ENCODE measurements at places on chromosomes 3 and 15.
A peak's percentile ranks its signal among the peaks of the same experiment; 100 is the strongest.

DNA sequence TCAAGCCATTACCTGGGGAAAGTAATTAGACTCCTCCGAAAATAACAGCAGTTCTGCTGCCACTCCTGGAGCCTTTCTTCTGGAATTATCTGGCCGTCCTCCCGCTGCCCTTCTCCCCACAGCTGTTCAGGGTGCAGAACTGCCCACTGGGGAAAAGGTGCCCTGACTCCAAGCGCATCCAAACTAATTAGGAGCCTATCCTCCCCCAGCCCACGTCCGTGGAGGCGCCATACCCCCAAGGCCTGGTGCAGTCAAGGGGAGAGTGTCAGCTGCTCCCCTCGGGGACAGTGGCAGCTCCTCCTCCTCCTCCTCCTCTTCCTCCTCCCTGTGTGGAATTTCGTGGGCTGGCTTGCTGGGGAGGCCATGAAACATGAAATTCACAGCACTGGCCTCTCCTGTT lies 177.2 kb downstream of the XXYLT1 start:
- no peak for DNase-seq

DNA sequence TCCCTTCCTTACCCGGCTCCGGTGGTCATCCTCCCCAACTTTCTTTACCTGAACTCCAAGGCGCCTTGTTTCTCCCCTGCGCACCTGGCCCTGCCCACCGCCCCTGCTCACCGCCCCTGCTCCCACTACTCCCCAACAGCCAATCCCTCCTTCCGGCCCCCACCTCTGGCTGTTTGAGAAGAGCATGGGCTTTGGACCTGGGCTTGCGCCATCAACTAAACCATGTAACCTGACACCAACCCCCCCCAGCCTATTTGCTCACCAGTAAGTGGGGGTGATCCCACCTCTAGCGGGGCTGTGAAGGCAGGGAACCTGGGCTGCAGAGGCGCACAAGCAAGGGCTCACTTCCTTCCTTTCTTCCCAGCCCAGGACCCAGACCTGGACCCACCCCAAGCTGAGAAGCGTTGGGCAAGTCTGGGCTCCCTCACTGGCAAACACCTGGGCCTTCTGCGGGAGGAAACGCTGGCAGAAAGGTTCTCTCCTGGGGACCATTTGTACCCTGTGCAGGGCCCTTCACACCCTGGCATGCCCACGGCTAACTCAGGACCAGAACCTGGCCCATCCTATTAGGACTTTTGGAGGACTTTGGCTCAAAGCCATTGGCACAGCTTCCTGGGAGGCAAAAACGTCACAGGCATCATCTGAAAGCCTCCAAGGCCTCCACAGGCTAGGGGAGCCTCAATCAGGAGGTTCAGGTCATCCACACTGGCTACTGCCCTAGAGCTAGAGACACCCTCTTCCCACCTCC lies at the start of gene PLXNB1:
Gene PLXNB1 (minus strand): TSS at position 127 of the 748 bp plus-strand sequence. CDS start 5,475 bp downstream, outside the sequence.
- DNase-seq = no peak

DNA sequence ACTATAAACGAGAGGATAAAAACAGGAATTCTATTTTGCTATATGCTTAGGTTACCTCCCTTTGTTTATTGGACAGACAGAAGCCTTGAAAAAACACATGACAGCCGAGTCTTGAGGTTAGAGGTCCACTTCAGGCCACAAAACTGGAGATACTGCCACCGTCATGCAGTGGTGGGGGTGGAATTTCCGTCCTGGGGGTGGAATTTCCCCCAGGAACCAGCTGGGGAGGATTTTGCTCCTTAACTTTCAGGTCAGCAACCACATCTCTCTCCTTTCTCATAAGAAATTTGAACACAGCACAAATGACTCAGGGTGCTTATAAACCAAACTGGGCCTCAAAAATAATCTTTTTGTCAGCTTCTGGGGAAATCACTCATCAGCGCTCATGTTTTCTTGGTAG lies 545.8 kb upstream of the ADAMTS9 start:
- DNase-seq = no peak

GRCh38 chr15:81209635-81210034 lies 13.0 kb downstream of the IL16 start:
- DNase-seq = no peak

DNA sequence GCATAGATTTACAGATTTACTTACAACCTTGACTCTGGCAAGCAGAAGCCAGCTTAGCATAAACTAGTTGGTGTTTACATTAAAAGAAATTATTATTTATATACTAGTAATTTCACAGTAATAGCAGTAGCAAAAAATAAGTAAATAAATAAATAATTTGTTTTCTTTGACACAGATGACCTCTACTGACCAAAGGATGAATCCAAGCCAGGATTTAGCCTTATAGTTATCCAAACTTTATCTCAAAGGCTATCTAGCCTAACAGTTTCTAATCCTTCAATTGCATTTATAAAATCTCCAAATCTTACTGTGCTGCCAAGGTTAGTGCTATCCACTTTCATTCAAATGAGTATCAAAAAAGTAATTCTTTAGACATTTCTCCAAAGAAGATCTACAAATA lies 64.3 kb downstream of the FRMD5 start:
- no peak for DNase-seq

DNA sequence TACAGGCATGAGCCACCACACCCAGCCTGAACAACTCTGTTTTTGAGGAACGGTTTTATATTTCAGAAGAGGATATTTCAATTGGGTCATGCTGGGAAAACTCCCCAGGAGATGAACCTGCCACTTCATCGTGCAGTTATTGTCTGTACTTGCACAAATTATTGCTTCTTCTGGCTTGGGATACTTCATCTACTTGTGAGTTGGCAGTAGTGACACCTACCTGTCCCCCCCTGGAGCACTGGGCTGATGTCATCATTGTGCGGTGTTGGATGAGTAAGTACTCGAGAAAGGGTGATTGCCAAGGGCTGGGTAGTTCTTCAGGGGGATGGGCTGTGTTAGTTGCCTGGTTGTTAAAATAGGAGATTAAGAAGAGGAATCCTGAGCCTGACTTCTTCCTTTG lies 85.1 kb upstream of the SAMMSON start:
- peak; percentile 18 for DNase-seq

DNA sequence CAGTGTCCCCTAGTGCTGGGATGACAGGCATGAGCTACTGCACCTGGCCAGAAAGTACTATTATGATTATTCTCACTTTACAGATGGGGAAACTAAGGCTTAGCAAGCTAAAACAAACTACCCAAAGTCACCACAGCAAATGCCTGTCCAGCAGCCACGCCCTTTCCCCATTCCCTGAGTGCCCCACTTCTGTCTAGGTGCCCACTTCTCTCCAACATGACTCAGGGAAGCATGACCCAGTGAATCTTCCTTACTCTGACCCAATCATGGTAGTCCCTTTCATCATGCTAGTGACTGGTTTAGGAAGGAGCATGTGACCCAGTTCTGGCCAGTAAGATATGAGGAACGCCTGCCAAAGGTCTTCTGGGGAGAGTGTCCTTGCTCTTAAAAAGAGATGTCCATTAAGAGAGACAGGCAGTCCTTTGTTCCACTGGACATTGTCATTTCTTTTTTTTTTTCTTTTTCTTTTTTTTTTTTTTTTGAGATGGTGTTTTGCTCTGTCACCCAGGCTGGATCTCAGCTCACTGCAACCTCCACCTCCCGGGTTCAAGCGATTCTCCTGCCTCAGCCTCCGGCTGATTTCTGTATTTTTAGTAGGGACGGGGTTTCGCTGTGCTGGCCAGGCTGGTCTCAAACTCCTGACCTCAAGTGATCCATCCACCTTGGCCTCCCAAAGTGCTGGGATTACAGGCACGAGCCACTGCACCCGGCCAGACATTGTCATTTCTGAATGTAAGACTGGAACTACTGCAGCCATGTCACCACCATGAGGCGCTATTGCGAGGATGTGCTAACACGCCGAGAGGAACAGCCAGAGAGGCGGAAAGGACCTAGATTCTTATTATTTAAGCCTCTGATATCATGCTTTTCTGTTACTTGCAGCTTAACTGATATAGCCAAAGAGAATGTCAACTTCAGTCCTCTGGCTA lies 19.8 kb downstream of the MEGF11 start:
- DNase-seq = no peak

DNA sequence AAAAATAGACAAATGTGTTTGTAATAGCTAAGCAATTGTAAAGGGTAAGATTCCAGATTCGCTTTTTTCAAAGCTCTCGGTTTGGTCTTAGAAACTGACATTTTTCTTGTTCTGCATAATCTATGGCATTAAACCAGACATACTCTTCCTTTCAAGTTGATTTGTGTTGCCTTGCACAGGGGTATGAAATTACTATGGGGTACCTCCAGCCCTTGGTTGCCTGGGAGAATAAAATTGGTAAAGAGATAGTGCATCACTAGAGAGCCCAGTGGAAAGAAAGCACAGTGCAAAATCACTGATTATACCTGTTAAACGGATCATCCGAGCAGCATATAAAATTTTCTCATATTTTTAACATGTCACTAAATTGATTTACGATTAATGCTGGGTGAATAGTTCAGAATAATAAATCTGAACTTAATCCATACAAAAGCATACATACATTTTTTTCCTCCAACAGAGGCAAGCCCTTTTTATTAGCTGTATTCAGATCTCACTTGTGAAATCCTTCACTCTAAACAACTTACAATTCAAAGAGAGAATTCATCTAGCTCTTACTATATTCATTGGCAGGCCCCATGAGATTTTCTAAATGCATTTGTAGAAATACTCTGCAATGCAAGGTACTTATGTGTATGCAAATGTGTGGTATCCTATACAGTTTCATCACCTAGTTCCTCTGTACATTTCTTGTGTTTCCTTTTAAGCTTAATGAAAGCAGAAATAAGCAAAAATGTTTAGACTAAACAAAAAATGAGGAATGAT lies 224.4 kb downstream of the ROBO1 start:
- no peak for DNase-seq

DNA sequence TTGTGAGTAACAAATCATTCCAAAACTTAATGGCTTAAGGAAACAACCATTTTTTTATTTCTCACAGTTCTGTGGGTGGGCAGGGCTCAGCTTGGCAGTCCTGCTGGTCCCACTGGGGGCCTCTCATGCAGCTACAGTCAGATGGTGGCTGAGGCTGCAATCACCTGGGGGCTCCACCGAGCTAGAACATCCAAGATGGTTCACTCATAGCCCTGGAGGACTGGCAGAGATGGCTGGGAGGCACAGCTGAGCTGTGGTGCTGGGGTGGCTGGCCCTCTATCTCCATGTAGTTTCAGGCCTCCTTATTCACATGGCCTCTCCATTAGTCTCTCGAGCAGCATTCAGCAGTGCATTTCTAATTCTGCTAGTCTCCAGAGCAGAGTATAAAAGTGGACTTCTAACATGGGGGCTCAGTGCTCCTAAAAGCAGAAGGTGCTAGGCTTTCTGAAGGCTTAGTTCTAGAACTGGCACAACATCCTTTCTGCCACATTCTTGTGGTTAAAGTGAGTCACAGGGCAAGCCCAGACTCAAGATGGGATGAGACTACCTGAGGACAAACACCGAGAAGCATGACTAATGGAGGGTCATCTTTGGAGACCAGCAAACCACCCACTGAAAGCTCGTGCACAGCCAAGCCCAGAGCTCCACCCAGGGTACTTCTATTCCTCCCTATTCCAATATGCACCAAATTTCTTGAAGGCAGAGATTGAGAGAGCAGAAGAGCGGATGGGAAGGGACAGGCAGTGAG lies 6.3 kb downstream of the CAV3 start:
- peak; percentile 91 for DNase-seq

GRCh38 chr3:15151166-15151565 lies 52.2 kb upstream of the RBSN start:
- peak; percentile 28 for DNase-seq

- no peak for DNase-seq
Observed at GRCh38 chr3:184175506-184175905, 851 bp downstream of the AP2M1 start.
